ENCODE measurements at places on chromosomes 2 and 18. TPM values are rescaled to one million over a fixed set of nuclear protein-coding genes. Genes with fewer than 3 reads are reported as not detected.

CIB4 gene
- total RNA-seq = not detected

GRCh38 chr2:205435970-205436369 lies 246.3 kb upstream of the NRP2 start:
- DNase-seq = no peak

DNA sequence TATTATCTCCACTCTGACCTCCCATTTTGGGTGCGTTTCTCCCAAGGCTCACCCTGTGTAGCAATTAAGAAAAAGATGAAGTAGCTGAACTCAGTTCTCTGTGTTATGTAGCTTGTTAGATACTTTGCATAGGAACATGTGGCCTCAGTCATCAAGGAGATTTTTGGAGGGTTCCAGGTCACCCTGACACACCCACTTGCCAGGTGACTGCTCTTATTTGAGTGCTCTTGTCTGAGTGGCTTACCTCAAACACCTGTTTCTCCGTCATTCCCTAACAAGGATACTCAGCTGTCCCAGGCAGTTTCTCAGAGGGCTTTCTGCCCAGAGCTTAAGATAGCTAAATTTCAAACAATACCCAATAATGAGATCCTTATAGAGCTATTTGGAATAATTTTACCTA lies 577.2 kb upstream of the HNMT start:
- no peak for DNase-seq

DNA sequence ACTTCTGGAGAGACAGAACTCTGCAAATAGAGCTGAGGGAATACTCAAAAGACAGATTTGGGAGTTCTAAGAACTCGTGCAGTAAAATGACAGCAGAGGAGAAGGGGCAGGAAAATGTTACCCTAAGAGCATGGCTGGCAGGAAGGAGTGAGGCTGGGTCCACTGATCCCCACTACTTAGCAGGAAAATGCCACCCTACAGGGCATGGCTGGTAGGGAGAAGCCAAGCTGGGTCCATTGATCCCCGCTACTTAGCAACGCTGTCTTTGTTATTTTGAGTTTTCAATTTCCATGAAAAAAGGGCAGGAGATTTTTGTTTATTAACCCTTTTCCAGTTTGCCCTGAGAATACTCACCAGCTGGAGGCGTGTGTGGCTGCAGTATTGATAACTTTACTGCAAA lies 100.3 kb upstream of the TMEM200C start:
- DNase-seq = no peak

DNA sequence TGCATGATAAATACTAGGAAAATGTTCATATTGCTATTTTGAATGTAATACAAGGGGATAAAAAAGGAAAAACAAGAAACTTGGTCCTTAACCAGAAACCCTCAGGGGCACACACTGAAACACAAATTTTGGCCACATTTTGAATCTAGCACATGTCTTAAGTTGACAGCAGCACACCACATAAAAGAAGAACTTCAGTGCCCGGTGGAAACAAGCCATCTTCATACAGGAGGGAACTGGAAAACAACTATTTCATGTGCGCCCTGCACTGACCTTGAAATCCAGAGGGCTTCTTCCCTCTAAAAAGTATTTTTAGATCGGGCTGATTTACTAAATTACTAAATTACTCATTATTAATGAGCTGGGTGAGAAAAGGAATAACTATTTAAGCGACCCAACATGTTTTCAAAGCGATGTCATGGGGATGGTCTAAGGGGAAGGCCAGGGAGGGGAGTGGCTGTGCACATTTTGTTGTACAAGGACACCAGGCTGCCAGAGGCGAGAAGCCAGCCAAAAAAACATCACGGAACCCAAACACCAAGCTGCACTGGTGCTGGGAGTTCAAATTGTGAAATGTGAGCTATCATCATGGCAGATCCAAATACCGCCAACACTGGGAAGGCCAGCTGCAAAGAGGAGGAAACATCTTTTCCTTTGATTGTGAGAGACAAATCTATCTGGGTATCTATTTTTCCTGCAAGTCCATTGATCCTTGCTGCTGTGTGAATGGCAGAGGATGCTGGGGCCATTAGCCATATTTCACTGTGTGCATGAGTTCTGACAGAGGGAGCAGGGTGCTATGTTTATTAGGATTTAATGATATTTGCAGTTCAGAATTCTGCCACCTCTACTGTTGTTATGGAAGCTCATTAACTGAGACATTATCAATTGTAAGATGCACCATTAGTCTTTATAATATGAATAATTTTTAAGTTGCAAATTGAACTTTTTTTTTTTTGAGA lies 150.7 kb upstream of the LMAN1 start:
- DNase-seq = peak; percentile 39

- DNase-seq = no peak
These were observed 84.1 kb downstream of the FBXO15 start for GRCh38 chr18:74063557-74063956.

DNA sequence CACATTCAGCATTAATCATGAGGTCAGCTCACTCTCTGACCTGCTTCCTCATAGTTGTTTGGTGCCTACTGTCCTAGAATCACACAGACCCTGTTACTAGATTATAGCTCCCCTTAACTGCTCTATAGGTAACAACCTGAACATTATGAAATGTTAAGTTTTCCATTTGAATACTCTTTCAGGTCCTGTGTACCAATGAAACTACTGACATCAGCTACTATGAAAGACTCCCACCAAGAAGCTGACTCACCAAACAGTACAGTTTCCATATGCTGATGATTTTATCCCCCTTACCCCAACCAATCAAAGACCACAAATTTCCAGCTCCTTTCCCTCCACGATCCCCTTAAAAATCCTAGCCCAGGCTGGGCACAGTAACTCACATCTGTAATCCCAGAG lies 56.3 kb downstream of the SRBD1 start:
- DNase-seq = no peak

DNA sequence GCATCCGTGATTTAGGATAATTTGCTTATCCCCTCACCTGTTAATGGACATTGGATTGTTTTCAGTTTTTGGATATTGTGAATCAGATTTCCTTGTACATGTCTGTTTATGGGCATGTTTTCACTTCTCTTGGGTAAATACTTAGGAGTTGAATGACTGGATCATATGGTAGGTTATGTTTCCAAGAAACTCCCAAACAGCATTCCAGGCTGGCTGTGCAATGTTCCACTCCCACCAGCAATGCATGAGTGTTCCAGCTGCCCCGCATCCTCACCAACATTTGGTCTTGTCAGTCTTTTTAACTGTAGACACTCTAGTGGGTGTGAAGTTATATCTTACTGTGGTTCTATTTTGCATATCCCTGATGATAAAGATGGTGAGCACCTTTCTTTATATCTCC lies 8.9 kb upstream of the LRRFIP1 start:
- no peak for DNase-seq

Data from left colon (tissue), 2 donors.